ENCODE measurements at places on chromosomes 6 and 20.

- no peak for DNase-seq
Observed at GRCh38 chr20:24751551-24751950, 197.5 kb upstream of the CST7 start.

DNA sequence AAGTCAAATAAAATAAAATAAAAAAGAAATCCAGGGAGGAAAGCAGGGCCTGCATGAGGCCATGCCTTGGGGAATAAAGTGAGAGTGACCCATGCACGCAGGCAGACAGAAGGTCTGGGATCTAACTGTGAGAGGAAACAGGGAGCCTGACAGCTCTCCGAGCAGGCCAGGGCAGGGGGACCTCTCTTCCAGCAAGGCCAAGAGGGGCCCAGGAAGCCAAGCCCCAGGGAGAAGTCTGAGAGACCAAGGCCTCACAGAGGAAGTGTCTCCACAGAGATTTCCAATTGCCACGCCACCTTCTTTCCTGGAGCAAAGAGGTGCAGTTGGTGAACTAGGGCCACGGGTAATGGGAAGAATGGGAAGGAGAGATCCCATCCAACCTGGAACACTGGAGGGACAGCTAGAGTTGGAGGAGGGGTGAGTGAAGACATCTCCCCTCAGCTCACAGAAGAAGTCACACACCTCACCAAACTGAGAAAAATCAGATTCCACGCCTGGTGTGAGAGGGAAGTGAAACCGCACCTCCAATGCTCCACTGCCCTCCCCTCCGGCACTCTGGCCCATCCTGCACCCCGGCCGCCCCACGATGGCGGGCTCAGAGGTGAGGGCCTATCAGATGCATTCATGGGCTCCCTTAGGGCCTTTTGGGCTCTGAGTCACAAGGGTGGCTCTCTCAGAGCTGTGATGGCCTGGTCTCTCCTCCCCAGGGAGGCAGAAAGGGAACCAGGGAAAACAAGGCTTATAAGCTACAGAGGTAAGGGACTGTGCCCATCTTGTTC lies 25.1 kb upstream of the TAF8 start:
- DNase-seq, result no peak

DNA sequence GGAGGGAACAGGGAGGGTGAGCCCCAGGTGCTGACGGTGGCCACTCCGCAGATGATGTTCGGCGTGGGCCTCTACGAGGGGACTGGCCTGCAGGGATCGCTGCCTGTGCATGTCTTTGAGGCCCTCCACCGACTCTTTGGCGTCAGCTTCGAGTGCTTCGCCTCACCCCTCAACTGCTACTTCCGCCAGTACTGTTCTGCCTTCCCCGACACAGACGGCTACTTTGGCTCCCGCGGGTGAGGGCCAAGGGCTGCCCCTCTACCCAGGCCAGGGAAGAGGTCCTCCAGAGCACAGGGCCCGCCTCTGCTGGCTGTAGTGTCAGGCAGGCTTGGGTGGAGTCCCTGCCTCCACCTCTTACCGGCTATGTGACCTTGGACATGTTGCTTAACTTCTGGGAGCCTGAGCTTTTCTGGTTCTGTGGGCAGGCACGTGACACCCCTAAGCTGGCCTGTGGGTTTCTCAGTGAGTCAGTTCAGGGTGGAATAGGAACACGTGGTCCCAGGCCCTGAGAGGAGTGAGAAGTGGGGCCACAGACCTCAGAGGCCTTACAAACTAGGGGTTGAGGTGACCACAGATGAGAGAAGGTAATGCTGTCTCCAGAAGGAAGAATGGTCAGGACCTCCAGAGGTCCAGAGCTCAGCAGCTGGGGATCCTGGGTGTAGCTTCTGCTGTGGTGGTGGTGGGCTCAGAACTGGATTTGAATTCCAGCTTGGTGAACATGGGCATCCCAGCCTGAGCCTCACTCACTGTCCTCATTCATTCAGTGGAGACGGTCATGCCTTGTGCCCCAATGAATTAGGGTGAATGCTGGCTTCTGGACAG lies 11.9 kb downstream of the PCIF1 start:
- no peak for DNase-seq

GRCh38 chr6:30544666-30545272 lies 11.5 kb downstream of the GNL1 start:
- DNase-seq, result peak; percentile 53

DNA sequence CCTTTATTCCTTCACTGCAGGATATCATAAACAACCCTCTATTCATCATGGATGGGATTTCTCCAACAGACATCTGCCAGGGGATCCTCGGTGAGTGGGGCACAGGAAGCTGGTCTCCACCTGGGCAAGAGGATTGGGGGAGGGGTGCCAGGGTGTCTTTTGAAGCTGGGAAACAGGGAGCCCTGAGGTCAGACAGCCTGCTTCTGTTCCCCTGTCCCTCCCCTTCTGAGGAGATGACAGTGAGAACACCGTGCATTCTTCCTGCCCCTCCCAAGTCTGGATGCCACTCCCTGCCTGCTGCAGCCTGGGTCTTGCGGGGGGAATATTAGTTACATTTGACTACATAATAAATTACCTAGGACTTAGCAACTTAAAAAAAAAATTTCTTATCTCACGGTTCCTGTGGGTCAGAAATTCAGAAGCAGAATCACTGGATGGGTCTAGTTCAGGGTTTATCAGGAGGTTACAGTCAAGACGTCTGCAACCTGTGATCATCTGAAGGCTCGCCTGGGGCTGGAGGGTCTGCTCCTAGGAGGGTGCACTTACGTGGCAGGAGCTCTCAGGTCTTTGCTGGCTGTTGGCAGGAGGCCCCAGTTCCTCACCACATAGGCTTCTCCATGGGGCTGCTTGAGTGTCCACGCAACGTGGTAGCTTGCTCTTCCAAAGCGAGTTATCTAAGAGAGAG lies 11.4 kb downstream of the CAPN11 start:
- no peak for DNase-seq

Data from SK-N-DZ (cell line).